ENCODE measurements at places on chromosomes 11 and 22. TPM values are rescaled to one million over a fixed set of nuclear protein-coding genes. Genes with fewer than 3 reads are reported as not detected.

The OR56A1 gene
- total RNA-seq: not detected

The OR8A1 gene
- total RNA-seq: not detected

The PHF21B gene
- total RNA-seq: 0.07 TPM

The C11orf42 gene
- not detected for total RNA-seq

The TSPAN32 gene
- total RNA-seq: 2.4 TPM

The ZNF280B gene
- total RNA-seq: 2.8 TPM

The FAM227A gene
- 0.71 TPM for total RNA-seq

The ARSA gene
- 20.6 TPM for total RNA-seq

The PPFIBP2 gene
- 1.6 TPM for total RNA-seq

- H3K4me3 ChIP-seq: peak overlapping the region; percentile 96
- DNase-seq: no peak
- peaks cover 36% of the 10 kb centered on the region for H3K36me3 ChIP-seq
- H3K27ac ChIP-seq: peak overlapping the region; percentile 96
- H3K27me3 ChIP-seq: no peaks in the 10 kb centered on the region
Measured at GRCh38 chr22:41683052-41683451, 5.6 kb downstream of the SNU13 start.

GRCh38 chr11:70364178-70364577 is 34.2 kb upstream of the CTTN start:
- no peaks in the 10 kb centered on the region for H3K27me3 ChIP-seq
- no peak overlapping the region for H3K27ac ChIP-seq
- no peak for DNase-seq

DNA sequence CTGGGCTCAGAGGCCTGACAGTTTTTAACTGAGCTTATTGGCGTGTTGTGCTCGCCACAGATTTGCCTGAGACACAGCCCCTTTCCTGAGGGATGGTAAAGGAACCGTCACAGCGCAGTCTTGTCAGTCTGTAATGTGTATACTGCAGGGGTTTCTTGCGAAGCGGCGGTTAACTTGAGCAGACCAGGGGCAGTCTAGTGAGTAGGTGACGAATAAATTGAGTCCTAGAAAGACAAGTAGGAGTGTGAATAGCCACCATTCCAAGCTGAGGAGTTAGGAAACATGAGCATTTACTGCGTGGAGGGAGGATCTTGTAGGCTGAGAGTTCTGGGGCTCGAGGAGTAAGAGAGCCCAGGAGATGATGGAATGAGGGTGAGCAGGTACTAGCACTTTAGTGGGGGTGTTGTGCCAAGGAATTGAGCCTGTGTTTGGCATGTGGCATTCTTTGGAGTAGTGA is 1.4 kb downstream of the MED15 start:
- no peak for DNase-seq
- H3K27ac ChIP-seq: peak overlapping the region; percentile 95
- H3K27me3 ChIP-seq: no peaks in the 10 kb centered on the region

DNA sequence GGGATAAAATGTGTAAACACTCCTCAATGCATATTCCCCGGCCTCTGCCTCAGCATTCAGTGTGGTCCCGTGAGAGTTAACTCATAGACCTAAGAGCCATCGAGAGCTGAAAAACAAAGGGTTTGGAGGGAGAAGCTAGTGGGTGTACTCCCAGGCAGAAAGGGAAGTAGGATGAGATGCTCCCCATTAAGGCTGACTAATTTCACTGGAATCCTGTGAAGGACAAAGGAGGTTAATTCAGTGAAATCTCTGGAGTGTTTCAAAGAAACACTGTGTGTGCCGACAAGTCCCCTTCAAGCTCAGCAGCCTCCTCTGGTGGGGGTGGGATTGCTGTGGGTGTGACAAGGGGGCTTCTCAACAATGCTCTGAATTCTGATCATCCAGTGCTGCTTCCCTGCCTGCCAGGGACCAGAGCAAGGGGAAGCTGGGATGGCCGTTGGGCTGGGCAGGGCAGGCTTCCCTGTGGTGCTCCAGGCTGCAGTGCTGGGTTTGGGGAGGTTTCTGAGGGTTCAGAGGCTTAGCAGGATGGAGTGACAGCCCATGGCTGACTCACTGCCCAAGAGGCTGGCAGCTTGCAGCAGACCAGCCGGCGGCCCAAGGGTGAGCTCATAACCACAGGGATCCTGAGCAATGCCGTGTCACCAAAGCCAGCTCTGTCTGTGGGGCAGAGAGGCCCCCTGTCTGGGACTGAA is 61.4 kb upstream of the BMAL1 start:
- DNase-seq: no peak
- no peak overlapping the region for H3K4me3 ChIP-seq
- H3K27me3 ChIP-seq: peaks cover 7% of the 10 kb centered on the region
- no peaks in the 10 kb centered on the region for H3K4me1 ChIP-seq

DNA sequence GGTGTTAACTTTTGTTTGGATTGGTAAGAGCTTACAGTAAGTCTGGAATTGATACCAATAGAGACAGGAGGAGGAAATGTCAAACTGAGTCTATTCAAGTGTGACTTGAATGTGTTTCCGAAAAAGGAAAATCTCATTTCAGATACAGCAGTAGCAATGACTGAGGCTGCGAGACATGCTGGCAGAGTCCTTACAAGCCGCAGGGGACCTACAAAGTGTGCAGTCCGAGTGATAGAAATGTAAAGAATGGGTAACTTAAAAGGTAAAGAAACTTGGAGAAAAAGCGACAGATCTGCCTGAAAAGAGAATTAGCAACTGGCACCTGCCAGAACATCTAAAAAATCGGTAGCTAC is 444 bp downstream of the CWF19L2 start:
- DNase-seq: peak; percentile 69
- H3K27ac ChIP-seq: peak overlapping the region; percentile 87
- peaks cover 16% of the 10 kb centered on the region for H3K36me3 ChIP-seq
- H3K27me3 ChIP-seq: peaks cover 4% of the 10 kb centered on the region

DNA sequence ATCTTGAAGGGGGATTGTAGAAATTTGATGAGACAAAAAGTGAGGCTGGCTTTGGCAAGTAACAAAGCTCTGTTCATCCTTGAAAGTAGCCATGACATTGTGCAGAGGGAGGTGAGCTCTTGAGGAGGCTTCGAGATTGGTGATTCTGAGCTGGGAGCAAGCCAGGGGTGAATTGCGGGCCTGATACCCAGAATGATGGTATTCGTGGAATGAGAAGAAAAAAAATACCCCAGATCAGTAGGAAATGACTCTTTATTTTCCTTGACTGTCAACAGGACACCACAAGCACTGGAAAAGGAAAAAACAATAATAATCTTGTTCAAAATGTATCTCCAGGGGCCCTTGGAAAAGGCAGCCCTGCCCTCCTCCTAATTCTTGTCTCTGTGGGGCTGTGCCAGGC is 62.7 kb downstream of the TSPAN18 start:
- peaks cover 1% of the 10 kb centered on the region for H3K36me3 ChIP-seq
- DNase-seq: no peak
- no peak overlapping the region for H3K4me3 ChIP-seq
- H3K27ac ChIP-seq: no peak overlapping the region
- no peaks in the 10 kb centered on the region for H3K27me3 ChIP-seq

DNA sequence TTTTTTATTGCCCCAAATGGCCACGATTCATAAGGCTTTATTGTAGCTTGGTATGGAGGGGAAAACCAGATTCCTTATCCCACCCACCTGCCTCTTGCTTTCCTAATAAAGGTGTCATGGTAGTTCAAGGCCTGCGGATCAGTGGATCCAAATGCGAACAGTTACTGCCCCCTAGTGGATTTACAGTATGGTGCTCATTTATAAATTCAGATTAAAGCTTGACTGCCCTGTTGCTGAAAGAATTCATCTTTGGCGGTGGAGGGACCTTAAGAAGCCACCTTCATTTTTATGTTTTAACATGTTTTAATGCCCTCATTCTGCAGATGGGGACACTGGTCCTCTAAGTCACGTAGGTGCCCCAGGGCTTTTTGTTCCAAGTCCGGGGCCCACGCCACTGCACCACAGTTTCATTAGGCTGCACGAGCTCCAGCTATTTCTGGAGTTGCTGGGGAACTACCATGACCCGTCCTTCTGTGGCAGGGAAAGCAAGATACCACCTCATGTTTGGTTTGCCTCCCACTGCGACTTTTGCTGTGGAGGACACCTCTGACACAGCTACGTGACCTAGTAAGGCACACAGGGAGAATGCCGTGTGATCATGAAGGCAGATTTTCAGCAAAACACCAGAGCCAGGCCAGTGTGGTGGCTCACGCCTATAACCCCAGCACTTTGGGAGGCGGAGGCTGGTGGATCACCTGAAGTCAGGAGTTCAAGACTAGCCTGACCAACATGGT is 15.6 kb upstream of the INCENP start:
- no peak overlapping the region for H3K4me3 ChIP-seq
- H3K27me3 ChIP-seq: peaks cover 7% of the 10 kb centered on the region
- no peak overlapping the region for H3K27ac ChIP-seq
- DNase-seq: peak; percentile 83
- peaks cover 18% of the 10 kb centered on the region for H3K4me1 ChIP-seq

DNA sequence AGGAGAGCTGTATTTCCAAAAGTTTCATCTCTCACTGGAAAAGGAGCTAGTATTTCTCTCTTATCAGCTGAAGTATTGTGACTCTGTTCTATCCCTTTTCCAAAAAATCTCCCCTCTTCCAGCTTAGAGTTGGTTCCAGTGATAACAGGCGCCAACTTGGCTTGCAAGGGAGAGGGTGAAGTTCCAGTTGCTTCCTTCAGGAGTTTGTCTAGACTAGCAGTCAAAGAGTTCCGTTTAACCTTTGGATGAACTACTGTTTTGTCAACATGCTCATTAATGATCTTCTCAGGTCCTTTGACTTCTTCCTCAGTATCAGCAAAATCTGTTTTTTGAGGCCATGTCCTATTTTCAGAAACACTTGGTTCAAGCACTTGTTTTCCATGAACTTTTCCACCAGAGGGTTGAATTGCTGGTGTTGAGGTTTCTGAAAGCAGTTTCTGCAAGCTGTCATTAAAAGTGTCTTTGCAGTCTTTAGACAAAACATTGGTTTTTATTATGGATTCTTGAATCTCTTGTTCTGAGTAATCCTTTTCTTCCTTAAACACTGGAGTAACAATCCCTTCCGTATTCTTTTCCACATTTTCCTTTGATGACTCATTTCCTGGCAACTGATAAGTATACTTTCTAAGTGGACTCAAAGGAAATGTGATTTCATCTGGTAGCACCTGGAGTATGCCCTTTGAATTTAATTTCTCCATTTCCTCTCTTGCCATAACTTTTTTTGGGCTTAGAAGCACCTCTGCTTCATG is 39.7 kb upstream of the CCDC89 start:
- H3K36me3 ChIP-seq: peaks cover 54% of the 10 kb centered on the region
- H3K4me1 ChIP-seq: peaks cover 3% of the 10 kb centered on the region
- no peaks in the 10 kb centered on the region for H3K27me3 ChIP-seq
- H3K27ac ChIP-seq: no peak overlapping the region

DNA sequence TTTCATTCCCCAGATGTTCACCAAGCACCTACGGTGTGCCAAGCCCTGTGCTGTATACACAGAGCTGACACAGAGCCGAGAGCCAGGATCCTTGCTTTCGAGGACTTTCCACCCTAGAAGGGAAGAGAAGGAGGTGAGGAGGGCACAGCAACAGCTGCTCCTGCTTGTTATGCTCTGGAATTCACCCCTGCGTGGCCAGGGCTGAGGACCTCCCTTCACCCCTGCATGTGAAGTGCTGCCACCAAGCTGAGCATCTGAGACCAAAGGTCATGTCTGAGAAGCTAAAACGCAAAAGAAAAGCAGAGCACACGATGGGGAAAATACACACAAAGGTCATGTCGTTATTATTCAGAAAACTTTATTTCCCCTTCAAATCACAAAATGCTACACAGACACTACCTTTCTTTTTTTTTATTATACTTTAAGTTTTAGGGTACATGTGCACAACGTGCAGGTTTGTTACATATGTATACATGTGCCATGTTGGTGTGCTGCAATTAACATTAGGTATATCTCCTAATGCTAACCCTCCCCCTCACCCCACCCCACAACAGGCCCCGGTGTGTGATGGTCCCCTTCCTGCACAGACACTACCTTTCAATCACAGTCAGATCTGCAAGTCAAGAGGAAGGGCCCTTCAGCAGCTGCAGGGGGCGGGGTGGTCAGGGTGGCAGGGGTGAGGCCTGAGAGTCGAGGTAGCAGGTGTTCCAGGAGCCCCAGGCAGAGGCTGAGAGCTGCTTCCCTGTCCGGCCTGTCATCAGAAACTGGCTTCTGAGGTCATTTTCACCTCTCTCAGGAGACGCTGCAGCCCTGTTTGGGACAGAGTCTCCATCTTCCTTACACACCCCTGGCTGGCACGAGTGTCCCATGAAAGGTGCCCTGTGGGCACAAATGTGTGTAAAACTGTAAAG is 40.1 kb upstream of the PRR5 start:
- H3K27ac ChIP-seq: peak overlapping the region; percentile 27
- peaks cover 28% of the 10 kb centered on the region for H3K4me1 ChIP-seq
- no peak overlapping the region for H3K4me3 ChIP-seq
- no peak for DNase-seq
- peaks cover 2% of the 10 kb centered on the region for H3K27me3 ChIP-seq

- H3K27ac ChIP-seq: no peak overlapping the region
- peaks cover 3% of the 10 kb centered on the region for H3K4me1 ChIP-seq
- peaks cover 13% of the 10 kb centered on the region for H3K36me3 ChIP-seq
- H3K4me3 ChIP-seq: no peak overlapping the region
Measured at GRCh38 chr22:38236786-38237185, 35.0 kb downstream of the MAFF start.

GRCh38 chr11:133955081-133955891 is 1.5 kb downstream of the IGSF9B start:
- H3K4me3 ChIP-seq: peak overlapping the region; percentile 96
- H3K27ac ChIP-seq: peak overlapping the region; percentile 89
- DNase-seq: peak; percentile 83
- peaks cover 5% of the 10 kb centered on the region for H3K36me3 ChIP-seq
